DMS153 (cell line): ENCODE measurements at places on chromosomes 3 and 15.

GRCh38 chr3:13477943-13478342, 2.2 kb upstream of the HDAC11 start:
- no peak for DNase-seq

GRCh38 chr3:39005295-39005694, 46.4 kb downstream of the SCN11A start:
- DNase-seq, result no peak

DNA sequence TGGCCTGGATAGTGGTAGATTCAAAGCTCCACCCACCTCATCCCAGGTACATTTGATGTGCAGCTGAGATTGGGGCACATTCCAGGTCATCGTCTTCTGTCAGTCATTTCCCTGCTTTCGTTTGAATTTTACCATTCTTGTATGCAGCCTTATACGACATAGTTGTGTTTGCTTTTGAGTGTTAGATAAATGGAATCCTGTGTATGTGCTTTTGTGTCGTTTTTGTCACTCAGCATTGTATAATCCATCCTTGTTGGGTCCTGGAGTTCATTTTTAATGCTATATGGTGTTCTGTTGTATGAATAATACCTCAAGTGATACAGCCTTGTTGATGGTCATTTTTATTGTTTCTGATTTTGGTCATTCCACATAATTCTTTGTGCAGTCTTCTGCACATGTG, 7.3 kb downstream of the RCCD1 start:
- DNase-seq, result no peak

GRCh38 chr3:146250449-146251382, at the start of gene PLSCR4:
Gene PLSCR4, minus strand, starts transcription at chr3:146251105. Its CDS starts 29,034 bp downstream, at chr3:146222071.
- peak; percentile 8 for DNase-seq

DNA sequence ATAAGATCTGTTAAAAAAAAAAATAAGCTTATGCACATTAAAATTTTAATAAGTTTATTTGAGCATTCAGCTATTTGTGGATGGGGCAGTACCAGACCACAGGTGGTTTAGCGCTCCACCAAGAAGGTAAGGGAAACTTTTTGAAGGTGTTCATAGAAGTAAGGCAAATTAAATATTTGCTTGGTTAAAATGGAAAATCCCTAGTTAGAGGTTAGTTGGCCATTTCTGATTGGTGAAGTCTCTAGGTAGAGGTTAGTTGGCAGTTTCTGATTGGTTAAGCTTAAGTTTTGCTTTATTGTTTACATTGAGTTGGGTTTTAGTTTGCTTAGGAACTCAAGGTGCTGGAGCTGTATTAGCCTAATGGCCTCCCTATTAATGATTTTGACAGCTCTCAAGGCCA, 30.7 kb downstream of the SCN11A start:
- DNase-seq, result no peak

DNA sequence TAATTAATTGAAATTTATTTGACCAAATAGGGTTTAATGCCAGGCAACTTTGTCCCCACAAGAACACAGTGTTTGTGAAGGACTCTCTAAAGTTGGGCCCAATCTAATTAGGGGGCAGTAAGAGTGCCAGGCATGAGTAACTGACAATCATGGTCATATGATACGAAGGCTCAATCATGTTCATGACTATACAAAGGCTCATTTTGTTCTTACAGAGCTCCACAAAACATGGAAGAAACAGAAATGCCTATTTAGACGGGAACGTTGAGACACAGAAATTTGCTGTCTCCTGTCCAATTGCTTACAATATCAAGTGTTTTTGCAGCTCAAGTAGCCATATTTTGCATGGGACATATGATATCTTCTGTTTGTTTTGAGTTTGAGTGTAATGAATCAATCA, 391.1 kb downstream of the SI start:
- DNase-seq, result no peak

GRCh38 chr3:178451799-178452198, 84.4 kb upstream of the KCNMB2 start:
- no peak for DNase-seq

- DNase-seq, result no peak
Measured at GRCh38 chr15:87347806-87348515, 908.6 kb downstream of the NTRK3 start.

GRCh38 chr3:120791913-120792312, 49.4 kb downstream of the GTF2E1 start:
- no peak for DNase-seq

GRCh38 chr3:41907330-41908073, 54.4 kb downstream of the ULK4 start:
- DNase-seq, result no peak

- DNase-seq, result no peak
Measured at GRCh38 chr3:42351207-42351606, 59.2 kb downstream of the LYZL4 start.

- no peak for DNase-seq
Measured at GRCh38 chr15:101121511-101122090, 130.2 kb downstream of the CHSY1 start.

GRCh38 chr3:140712301-140712700, 34.4 kb downstream of the TRIM42 start:
- DNase-seq, result no peak

- no peak for DNase-seq
Measured at GRCh38 chr3:149115114-149115513, 14.3 kb upstream of the HPS3 start.

- no peak for DNase-seq
Measured at GRCh38 chr3:48516571-48516970, 12.6 kb upstream of the SHISA5 start.

- DNase-seq, result no peak
Measured at GRCh38 chr15:82159922-82160321, 102.6 kb downstream of the EFL1 start.

- no peak for DNase-seq
Measured at GRCh38 chr15:90087454-90088154, 14.7 kb downstream of the IDH2 start.

DNA sequence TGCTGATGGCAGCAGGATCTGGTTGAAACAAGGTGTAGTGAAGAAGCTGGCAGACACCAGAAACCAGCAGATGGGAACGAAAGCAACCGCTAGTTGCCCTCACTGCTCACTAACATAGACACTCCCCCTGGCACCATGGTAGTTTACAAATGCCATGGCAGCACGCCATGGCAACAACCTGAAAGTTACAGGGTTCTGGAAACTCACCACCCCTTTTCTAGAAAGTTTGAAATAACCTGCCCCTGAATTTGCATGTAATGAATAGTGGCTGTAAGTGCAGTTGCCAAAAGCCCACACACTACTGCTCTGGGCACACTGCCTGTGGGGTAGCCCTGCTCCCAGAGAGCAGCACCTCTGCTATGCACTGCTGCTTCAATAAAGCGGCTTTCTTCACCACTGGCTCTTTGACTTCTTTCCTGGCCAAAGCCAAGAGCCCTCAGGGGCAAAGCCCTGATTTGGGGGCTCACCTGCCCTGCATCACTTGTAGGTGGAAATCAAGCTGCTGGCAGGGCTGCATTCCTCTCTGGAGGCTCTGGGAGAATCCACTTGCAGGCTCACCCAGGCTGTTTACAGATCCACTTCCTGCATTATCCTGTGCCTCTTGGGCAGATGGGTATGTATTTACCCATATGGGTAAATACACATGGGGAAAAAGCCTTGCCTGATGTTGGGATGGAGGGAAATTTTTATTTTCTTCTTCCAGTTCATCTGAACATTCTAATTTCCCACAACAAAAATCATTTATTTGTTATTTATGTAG, 2.0 kb upstream of the GP9 start:
- DNase-seq, result peak; percentile 75
